HepG2 (cell line): ENCODE measurements at places on chromosomes 11 and 22.
A peak's percentile ranks its signal among the peaks of the same experiment; 100 is the strongest.

- DNase-seq: no peak
These were observed 25.6 kb downstream of the PAK1 start for GRCh38 chr11:77448269-77448668.

DNA sequence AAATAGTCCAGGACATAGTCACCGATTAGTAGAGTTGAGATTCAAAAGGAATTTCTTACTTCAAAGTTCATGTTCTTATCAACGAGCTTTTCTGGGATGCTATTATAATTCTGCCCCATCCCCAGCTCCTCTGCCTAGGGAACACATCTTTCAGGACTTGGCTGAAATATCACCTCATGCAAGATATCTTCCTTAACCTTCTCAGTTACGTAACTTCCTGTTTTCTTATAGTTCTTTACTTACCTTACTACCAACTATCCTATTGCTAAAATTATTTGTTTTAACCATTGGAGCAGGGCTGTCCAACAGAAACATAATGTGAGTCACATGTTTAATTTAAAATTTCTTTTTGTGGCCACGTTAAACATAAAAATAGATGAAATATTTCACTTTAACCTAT lies 2.3 kb downstream of the NARS2 start:
- no peak for DNase-seq

DNA sequence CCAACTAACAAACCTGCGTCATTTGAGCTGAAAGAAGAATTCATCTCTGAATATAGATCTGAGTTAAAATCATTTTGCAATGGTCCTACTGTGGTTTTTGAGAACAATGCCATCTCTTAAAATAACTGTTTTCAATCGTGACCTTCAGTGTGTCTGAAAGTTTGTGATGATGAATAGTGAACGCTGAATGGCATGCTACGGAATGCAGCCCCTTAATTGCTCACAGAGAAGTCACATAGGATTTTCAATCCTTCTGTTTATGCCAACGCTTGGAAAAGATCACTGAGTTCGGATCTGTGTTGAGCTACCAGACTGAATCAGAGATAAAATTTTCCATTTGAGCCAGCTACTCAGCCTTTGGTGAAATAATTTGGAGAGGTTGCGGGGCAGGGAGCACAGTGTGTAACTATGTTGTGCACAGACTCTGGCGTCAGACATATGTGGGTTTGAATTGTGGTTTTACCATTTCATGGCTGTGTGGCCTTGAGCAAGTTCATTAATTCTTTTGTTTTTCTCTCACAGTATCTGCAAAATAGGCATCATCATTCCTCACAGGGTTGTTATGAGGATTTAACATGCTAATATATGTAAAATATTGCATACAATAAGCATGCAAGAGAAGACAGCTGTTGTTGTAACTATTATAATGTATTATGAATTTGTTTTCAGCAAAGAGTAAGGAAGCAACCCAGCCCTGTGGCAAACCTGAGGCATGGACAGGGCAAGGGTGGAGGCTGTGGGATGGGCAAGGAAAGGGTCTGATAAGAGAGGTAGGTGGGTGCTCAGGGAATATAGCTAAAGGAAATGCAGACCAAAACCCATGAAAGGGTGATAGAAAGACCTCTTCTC lies 679.9 kb downstream of the KCNA4 start:
- no peak for DNase-seq

GRCh38 chr11:13008625-13009475 lies at the start of gene RASSF10:
TSS of gene RASSF10 (plus strand) at chr11:13009316. CDS start at chr11:13009577, 261 bp downstream.
- DNase-seq: no peak

GRCh38 chr11:1300569-1301187 lies 8.8 kb downstream of the TOLLIP start:
- DNase-seq: no peak

DNA sequence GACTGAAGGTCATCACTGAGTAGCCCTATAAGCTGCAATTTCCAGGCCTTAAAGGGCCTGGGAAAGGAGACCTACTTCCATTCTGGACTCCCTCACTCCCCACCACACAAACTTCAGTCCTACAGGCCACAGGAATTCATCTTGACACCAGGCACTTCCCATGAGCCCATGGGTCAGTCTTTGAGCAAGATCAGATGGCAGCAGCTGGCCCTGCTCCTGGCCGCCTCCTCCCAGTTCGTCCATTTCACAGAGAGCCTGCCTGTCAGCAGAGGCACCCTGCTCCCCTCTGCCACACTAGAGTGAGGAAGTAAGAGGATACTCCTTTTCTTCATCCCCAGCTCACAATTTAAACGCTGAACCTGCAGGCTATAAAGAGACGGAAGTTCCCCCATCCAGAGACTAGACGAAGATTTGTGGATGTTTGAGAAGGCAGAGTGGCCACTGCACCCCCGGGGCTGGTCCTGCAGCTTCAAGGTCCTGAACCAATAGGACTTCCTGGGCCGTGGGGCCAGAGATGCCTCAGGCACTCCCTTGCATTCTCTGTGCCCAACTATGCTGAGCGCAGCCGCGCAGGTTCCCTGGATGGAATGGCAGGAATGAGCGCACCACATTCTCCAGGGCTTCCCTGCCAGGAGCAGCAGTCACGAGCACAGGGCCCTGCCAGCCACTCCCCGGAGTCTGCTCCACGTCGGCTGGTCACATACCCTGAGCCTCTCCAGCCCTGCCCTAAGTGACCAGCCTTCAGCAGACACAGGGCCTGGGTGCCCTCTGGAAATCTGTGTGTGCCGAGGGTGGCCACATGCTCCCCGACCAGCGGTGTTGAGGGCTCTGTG lies 33.5 kb upstream of the BID start:
- DNase-seq: no peak

DNA sequence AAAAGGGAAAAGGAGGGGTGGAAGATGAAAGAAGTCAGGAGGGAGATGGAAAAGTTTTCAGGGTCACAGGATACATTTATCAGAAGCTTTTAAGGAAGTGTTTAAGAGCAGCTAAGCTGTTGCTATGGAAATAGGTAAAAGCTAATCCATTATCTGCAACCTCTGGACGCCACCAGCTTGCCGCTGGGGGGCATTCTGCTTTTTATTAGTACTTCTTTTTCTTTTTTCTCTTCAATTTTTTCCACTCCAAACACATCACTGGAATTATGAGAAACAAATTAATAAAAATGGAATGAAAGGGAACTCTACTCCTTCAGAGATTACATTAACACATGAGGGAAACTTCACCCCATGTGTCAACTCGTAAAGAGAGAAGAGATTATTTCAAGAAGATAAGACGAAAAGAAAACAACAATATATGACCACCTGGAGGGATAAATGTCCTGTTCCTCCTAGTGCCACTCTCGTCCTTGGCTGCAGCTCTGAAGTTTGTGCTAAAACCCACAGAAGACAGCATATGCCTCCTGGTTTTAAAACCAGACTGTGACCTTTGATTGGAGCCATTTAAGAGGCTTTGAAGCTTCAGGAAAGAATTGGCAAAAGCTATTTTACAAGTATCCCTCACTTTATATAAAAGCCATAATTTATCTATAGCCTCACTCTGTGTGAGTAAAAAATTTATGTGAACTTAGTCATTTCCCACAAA lies 972.8 kb downstream of the OPCML start:
- DNase-seq: no peak

- DNase-seq: no peak
These were observed 125.5 kb upstream of the PARVA start for GRCh38 chr11:12251666-12252560.

- peak; percentile 59 for DNase-seq
These were observed 20.3 kb downstream of the UQCR10 start for GRCh38 chr22:29787371-29787980.

DNA sequence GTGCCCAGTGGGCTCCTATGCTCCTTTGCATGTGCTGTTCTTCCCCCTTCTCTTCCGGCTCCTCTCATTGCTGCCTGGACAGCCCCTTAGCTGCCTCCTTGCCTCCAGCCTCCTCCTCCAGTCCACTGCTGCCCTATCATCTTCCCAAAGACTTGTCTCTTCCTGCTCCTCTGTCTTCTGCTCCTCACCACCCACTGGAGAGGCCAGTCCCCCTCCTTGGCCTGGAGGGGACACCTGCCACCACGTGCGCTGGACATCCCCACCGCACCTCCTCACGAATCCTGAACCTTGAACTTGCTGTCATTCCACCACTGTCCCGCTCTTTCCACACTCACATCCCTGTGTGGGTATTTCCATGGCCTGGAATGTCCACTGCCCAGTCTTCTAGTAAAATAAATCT lies 49.8 kb downstream of the MICAL2 start:
- no peak for DNase-seq

DNA sequence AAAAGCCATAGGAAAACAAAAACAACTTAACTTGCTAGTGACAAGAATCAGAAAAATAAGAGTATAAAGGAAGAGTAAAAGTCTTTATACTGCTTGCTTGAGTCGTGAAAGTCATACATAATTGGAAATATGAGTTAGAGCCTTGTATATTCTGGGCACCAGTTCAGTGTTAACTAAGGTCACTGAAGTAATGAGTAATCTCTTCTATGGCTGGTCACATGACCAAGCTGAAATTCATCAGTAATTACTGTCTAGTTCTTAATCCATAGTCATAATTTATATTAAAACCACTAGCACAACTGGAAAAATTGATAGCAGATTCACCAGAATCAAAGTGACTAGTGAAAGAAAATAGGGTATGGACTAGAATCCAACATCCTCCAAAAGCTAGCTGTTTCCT lies 84.4 kb upstream of the SLC5A12 start:
- no peak for DNase-seq

DNA sequence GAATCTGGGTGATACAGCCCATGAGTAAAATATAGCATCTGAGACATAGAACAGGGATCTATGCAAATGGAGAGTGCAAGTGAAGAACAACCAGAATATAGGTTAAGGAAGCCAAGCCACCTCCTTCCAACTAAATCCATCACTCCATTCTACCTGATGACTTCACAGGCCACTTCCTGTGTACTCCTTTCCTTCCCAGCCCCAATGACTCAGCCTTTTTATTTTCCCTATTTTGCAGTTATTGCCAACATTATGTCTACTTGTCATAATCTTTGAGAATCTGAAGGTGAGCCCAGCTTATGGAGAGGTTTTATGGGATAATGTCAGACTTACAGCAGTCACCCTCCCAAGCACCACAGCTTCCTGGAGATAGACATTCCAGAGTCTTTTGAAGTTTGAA lies 1.4 kb upstream of the OR52M1 start:
- no peak for DNase-seq
